ENCODE measurements at places on chromosomes 3 and 15.

GRCh38 chr3:17301271-17301670 is 416.5 kb downstream of the PLCL2 start:
- no peak for DNase-seq

GRCh38 chr3:197428117-197428801 is 127.5 kb downstream of the BDH1 start:
- peak; percentile 52 for DNase-seq

GRCh38 chr3:124281453-124282316 is 289.8 kb upstream of the ROPN1 start:
- DNase-seq = peak; percentile 66

DNA sequence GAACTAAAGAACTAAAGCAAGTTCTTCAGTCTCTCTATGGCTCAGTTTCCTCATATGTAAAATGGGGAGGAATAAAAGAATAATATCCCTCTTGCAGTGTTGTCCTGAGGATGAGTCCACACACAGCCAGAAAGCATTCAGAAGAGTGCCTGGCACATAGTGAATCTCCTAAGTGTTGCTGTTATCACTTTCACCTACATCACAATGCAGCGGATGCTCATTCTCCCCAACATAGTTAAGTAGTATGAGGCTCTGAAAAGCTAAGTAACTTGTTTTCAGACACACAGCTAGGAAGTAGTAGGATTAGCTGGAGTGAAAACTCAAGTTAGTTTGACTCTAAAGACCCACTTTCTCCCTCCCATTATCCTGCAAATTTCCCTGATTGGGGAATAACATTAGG is 9.1 kb upstream of the USP3 start:
- no peak for DNase-seq

- DNase-seq = no peak
Observed at GRCh38 chr3:106540743-106541142, 671.9 kb upstream of the CBLB start.

- no peak for DNase-seq
Observed at GRCh38 chr15:71761649-71762048, 48.7 kb upstream of the NR2E3 start.

- DNase-seq = no peak
Observed at GRCh38 chr3:122257644-122258364, 67.2 kb upstream of the CSTA start.

DNA sequence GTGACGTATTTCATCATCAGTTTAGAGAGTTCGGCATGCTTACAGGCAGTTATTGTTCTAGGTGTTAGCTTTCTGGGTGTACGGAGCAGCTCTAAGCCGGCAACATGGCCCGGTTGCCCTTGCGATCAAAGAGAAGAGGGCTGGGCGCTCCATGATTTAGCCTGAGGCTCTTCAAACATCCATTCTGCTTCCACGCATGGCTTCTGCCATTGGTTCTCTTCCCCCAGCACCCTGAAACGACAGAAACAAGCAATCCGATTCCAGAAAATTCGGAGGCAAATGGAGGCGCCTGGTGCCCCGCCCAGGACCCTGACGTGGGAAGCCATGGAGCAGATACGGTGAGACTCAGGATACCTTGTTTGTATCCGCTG is 574 bp downstream of the NGRN start:
- DNase-seq = peak; percentile 31

DNA sequence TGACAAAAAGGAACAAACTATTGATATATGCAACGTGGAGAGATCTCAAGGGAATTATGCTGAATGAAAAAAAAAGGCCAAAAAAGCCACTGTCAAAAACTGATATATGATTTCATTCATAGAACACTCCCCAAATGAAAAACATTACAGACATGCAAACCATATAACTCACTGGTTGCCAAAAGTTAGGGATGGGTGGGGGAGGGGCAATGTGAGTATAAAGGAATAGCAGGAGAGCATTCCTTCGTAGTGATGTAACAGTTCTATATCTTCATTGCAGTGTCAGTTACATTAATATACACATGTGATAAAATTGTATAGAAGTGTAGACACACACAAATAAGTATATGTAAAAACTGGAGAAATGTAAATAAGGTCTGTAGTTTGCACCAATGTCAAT is 12.2 kb downstream of the GBE1 start:
- DNase-seq = no peak

GRCh38 chr15:36982430-36982829 is 117.9 kb downstream of the MEIS2 start:
- no peak for DNase-seq

DNA sequence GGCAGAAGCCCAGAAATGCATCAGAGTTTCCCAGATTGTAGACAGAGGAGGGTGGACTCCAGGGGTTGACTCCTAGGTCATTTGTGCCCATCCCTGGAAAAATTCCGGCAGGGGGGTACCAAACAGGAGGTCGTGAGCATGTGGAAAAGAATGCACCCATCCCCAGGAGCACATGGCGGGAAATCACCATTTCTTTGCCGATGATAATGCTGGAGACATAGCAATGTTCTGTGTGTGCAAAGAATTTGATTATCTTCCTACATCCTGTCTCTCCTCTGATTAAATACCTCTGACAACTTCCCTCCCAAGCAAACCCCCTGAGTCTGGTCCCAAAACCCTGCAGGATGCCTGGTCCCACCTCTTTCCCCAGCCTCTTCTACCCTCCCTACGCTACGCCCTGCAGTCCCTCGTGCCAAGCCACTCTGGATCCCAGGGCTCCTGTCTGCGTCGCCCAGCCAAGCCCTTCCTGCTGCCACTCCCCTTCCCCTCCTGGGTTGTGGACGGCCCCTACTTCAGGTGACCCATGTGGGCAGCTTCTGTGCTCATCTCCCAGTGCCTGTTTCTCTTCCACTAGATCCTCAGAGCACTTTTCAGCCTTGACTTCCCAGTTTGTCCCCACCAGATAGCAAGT is 15.8 kb downstream of the WNT7A start:
- no peak for DNase-seq

DNA sequence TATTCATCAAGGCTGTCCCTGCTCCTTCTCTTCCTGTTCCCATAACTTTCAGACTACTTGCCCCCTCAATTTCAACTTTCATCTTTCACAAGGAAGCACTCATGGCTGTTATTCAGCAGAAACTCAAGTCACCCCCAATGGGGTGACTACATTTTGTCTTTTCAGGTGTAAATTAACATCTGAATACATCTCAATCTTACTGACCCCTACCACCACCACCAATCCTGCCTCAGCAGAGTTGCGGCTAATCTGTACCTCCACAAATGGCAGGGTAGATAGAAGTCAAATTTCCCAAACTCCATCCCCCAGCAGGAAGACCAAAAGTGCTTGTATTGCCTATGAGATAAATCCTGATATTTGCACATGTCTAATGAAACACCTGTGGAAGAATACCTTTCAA is 19.2 kb downstream of the SOX2 start:
- DNase-seq = no peak

- DNase-seq = no peak
Observed at GRCh38 chr3:62703451-62704167, 171.6 kb downstream of the CADPS start.

- DNase-seq = no peak
Observed at GRCh38 chr15:89680282-89680873, 1.2 kb upstream of the PLIN1 start.

GRCh38 chr15:98003996-98004395 is 43.5 kb downstream of the ARRDC4 start:
- DNase-seq = no peak

GRCh38 chr15:44034933-44035624 is 160.0 kb downstream of the FRMD5 start:
- no peak for DNase-seq

GRCh38 chr3:134857776-134858362 is 62.8 kb downstream of the EPHB1 start:
- no peak for DNase-seq

DNA sequence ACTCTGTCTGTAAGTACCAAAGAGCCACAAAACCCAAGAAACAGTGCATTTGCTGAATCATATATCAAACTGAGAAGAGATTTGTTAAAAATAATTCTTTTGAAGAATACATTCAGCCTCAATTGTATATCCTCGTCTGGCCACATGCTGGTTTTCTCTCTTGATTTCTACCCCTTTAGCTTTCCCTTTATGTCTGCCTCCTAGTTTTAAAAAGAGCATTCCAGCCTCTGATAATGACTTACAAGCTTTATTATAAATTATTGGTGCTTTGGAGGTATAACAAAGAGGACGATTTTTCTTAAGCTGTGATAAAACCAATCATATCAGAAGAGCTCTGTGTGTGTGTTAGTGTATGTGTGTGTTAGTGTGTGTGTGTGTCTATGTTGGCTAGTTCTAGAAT is 70.4 kb upstream of the ROBO2 start:
- no peak for DNase-seq

GRCh38 chr3:119380697-119381096 is 82.7 kb downstream of the TMEM39A start:
- DNase-seq = no peak

DNA sequence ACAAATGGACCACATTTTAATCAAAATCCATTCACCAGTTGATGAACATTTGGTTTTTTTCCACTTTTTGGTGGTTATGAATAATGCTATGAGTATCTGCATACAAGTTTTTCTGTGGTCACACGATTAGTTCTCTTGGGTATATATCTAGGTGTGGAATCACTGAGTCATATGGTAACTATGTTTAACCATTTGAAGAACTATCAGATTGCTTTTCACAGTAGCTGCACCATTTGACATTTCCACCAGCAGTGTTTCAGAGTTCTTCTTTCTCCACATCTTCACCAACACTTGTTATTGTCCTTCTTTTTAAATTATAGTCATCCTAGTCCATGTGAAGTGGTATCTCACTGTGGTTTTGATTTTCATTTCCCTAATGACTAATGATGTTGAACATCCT is 33.3 kb upstream of the ATG7 start:
- no peak for DNase-seq

DNA sequence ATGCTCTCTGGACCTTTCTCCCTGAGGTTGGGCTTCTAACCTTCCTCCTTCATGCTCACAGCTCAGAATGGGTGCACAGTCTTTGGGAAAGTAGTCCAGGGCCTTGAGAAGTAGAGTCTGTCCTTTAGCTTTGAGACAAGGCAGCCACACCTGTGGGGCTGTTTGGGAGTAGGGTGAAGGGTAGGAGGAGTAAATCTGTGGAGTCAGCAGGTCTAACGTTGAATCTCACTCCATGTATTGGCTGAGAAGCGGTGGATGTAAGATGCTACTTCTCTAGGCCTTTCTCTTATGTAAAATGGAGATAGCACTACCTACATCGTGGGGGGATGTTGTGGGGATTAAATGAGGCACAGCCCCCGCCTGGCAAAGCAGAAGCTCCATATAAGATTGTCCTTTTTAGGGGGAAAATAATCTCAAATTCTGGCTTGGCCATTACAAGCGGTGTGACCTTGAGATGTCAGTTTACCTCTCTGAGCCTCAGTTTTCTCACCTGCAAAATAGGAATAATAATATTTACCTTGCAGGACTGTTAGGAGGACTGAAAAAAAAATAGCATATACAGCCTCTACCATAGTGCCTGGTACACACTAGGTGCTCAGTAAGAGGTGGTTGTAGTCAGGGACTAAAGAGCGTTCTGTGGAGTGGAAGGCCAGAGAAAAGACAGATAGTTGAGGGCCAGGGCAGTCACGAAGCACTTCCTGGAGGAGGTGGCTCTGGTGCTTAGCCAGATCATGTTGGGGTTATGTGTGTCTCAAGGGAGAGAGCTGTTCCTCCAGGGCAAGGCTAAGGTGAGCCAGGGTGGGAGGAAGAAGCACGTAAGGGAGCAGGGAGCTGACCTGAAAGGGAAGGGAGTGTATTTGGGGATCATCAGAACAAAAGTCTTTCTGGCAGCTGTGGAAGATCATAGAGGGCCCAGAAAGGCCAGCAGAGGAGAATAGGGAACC is 82.8 kb upstream of the MRPS22 start:
- no peak for DNase-seq

DNA sequence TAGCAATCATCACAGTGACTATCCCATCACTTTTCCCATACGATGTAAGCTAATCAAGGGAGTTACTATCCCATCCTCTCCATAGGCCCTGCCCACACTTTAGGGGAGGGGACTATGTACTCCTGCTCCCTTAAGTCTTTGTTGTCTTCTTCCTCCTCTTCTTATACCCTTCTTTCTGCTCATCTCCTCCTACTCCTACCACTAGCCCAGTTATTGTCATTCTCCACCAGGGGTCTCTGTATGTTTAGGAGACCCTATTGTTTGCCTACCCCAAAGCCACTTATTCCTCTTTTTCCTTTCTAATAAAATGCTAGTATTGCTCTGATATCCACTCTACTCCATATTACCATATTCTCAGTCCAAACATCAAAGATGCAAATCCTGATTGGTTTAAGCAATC is 27.8 kb downstream of the STAC start:
- no peak for DNase-seq

DNA sequence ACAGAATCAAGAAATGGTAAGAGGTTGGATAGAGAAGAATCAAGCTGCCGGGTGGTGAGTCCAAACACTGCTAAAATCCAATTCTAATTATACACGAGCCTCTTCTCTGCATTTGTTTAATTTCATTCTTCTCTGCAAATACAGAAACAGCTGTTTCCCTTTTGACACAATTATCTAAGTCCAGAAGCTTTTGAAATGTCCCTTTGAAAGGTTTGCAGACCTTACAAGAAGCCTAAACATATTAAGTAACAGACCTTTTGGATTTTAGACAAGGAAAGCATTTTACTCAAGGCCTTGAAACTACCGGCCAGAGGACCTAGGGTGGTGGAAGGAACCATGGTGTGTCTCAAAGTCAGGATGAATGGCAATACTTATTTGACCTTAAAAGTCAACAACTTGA is 403.8 kb upstream of the ADAMTS9 start:
- no peak for DNase-seq

GRCh38 chr15:40930430-40931299 is 1.5 kb downstream of the DLL4 start:
- DNase-seq = no peak

DNA sequence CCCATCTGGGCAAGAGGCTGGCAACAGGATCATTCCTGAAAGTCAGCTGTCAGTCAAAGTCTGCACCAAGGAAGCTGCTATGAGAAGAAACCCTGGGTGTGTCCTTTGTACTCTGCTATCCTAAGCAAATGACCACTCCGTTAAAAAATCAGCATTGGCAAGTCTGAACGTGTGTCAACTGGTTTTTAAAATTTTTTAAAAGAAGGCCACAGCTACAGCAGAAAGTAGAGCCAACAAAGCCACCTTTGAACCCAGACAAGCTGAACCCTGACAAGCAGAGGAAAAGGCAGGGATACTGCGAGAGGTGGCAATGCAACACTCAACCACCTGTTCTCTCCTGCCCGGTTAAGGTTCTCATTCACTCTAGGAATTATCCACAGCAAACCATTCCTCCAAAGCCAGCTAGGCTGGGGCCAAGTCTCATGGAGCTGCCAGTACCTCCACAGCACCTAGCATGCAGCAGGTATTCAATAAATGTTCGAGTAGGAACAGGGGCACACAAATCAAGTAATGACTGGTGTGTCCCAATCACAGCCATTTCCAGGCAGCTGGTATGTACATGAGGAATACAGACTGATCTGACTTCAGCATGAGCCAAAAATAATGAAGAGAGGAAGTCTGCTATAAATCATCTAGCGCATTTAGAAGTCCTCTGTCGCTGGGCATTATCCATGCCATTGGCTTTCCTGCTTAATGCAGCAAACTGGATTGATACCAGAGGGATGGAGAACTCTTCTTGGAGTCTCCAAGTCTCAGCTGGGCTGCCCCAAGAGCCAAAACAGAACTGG is 76.0 kb downstream of the ADCY5 start:
- no peak for DNase-seq

- DNase-seq = no peak
Observed at GRCh38 chr3:32421185-32421584, 29.5 kb downstream of the CMTM7 start.
